ENCODE measurements at places on chromosomes 5 and 9.

GRCh38 chr9:136861874-136862457 lies 4.1 kb downstream of the EDF1 start:
- no peak for DNase-seq

- DNase-seq: no peak
Measured at GRCh38 chr5:157599565-157599964, 24.0 kb upstream of the ADAM19 start.

DNA sequence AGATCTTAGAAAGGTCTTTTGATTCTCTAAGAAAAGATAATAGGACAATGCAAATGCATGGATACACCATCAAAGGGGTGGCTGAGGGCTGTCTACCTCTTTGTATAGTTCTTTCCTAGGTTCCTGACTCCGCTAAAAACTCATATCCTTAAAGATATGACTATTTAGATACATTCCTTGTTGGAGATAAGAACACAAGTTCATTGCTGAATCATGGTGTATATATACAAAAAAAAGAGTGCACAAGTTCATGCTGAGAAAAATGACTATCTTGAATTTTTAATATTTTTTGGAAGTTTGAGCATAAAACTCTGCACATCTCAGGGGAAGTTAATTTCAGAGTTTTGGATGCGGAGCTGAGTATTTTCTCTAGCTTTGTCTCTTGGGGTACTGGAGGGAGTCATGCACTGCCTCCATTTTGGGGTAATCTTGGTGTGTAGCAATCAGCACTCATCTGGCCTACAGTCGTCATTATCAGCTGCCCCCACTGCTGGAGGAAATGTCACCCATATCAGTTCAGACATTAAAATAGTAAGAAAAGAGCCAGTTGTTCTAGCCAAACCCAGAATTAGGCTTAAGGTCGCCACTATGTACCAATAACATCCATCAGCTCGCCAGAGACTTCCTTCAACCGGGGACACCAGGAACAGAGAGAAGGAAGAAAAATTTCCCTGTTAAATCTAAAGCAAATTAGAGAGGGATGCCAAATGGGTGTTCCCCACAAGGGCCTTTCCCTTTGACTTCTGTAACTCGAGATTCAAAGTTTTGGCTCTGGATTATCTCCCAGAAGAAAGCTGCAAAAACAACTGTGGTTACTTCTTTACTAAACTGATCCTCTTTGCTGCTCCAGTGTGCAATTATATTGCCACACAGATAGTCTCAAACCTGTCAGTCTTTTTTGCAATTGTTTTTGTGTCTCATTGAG lies 49.0 kb downstream of the PTTG1 start:
- DNase-seq: no peak

DNA sequence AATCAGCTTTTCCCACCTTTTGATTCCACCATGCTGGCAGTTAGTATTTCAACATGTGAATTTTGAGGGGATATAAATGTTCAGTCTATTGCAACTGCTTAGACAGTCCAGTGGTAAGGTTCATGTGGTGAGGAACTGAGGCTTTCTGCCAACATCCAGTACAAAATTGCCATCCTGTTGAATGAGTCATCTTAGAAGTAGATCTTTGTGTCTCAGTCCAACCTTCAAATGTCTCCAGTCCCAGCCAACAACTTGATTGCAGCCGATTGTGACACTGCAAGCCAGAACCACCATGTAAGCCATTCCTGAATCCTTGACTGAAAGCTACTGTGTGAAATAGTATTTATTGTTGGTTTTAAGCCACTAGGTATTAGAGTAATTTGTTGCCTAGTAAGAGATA lies 331.5 kb upstream of the GRIN3A start:
- DNase-seq: no peak

DNA sequence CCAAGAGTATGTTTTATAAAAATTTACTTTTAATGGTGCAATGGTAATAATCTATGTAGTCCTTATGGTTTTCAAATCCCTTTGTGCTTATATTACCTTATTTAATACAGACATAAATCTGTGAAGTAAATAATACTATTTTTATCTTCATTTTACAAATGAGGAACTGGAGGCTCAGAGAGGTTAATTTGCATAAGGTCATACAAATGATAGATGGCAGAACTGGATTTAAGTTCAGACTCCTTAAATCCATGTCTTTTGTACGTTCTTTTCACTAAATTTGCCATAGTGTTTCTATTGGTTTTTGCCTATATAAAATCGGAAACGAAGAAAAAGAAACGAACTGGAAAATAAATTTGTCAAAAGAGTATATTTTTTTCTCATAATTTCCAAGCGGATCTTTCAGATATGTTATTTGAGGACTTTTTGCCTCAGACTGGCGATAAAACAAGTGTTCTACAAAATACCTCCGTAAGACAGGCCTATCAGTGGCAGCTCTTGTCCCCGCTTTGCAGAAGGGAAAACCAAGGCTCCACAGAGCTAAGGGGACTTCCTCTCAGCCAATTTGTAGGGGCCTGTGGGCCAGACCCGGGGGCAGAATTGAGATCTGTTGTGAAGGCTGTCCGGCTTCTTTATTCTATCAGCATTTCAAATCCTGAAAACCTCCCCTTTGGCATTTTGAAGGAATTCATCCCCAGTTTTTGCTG lies 1.1 kb upstream of the TNFAIP8 start:
- DNase-seq: no peak

DNA sequence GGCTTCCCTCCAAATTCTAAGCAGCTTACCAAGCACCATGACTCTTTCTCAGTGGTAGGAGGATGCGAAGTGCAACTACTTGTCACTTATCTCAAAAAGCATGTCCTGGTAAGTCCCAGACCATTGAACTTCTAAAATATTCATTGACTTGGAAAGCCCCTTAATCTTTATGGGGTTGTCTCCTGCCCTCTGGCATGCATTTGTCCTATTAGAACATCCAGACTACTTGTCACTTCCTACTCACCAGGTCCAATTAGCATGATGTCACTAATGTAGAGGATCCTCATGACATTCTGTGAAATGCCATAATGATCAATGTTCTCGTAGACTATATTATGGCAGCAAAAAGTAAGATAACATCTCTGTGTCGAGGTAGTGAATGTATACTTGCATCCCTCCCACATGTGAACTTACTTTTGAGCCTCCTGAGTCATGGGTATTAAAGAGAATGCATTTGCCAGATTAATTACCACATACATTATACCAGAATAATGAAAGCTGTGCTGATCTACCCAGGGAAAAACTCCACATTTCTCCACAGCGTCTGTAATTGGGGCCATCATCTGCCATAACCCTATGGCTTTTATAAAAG lies 63.5 kb upstream of the RAD23B start:
- no peak for DNase-seq

- no peak for DNase-seq
Measured at GRCh38 chr5:111960476-111961215, 203.7 kb upstream of the NREP start.

- no peak for DNase-seq
Measured at GRCh38 chr5:285991-286557, 14.6 kb downstream of the PDCD6 start.

Data from retina (tissue), 1 donor.